Activated CD4-positive, alpha-beta memory T cell treated with anti-CD3 and anti-CD28 coated beads for 36 hours (primary cell): ENCODE measurements at places on chromosomes 6 and 20. TPM values are rescaled to one million over a fixed set of nuclear protein-coding genes. Genes with fewer than 3 reads are reported as not detected.

SEMG1 gene
- not detected for total RNA-seq

PTK6 gene
- total RNA-seq, result 0.78 TPM

SLC12A5 gene
- total RNA-seq, result 0.97 TPM

PI16 gene
- total RNA-seq, result 1.1 TPM
